ENCODE measurements at places on chromosomes 6 and 20. TPM values are rescaled to one million over a fixed set of nuclear protein-coding genes. Genes with fewer than 3 reads are reported as not detected.
A peak's percentile ranks its signal among the peaks of the same experiment; 100 is the strongest.

The SLC17A1 gene
- total RNA-seq = 6.5 TPM

The XKR7 gene
- total RNA-seq = 0.48 TPM

The LAMP5 gene
- total RNA-seq = not detected

The C6orf118 gene
- total RNA-seq = 1.9 TPM

The TFAP2B gene
- total RNA-seq = 1.4 TPM

The SLC22A2 gene
- total RNA-seq = 1.9 TPM

The IL17A gene
- total RNA-seq = 2.4 TPM

GRCh38 chr20:40686893-40687292 is 2.1 kb downstream of the MAFB start:
- no peak for DNase-seq

DNA sequence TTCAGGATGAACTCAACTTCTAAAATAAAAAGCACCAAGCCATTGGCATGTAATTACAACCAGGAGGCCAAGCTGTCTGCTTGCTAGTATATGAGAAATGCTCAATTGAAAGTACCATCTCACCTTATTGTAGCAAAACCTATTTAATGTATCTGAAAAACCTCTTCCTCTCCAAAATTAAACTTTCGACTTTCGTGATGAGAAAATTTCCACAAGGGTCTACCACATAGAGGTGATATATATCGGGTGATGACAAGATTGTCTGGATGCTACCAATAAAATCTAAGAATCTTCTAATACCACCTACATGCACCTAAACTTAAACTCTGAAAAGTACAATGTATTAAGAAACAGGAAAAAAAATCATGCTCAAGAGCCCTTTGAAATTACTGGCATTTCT is 74.2 kb downstream of the ATXN1 start:
- DNase-seq = no peak

GRCh38 chr20:60100780-60101179 is 142.6 kb downstream of the CDH26 start:
- DNase-seq = no peak

GRCh38 chr20:36319356-36320260 is 13.5 kb downstream of the DLGAP4 start:
- DNase-seq = no peak

DNA sequence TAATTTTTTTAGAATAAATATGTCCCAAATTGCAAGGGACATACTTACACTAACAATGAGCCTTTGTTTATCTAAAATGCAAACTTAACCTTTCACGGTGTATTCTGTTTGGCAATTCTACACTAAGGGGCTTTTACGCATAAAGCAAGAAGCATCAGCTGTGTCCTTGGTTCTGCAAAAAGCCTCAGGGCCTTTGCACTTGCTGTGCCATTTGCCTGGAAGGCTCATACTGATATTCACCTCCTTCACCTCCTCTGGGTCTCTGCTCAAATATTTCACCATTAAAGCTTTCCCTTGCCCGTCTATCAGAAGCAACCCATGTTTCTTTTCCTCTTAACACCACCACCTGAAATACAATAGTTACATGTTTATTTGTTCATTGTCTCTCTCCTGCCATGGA is 8.9 kb upstream of the BMP7 start:
- no peak for DNase-seq

GRCh38 chr6:20791074-20791473 is 256.8 kb downstream of the CDKAL1 start:
- no peak for DNase-seq

DNA sequence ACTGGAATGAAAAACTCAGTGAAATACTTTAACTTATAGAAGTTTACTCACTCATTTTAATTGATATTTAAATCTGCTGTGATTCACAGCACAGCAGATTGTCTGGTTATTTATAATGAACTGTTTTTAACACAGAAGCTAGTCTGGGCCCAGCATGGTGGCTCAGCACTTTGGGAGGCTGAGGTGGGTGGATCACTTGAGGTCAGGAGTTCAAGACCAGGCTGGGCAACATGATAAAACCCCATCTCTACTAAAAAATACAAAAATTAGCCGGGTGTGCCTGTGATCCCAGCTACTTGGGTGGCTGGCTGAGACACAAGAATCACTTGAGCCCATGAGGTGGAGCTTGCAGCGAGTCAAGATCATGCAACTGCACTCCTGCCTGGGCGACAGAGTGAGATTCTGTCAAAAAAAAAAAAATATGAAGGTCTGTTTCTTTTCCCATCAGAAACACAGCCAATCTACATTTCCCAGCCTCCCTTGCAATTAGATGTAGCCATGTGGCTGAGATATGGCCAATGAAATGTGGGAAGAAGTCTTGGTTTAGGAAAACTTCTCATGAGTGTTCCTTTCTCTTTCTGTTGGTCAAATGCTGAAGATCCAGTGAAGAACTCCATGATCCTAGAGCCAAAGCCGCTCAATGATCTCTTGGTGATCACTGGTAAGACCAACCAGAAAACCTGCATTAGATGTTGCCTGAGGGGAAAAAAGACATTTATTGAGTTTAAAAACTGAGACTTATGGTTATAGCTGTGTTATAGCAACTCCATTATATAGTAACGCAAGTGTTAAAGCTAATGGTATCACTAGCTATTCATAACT is 31.3 kb upstream of the BTN3A2 start:
- DNase-seq = no peak

DNA sequence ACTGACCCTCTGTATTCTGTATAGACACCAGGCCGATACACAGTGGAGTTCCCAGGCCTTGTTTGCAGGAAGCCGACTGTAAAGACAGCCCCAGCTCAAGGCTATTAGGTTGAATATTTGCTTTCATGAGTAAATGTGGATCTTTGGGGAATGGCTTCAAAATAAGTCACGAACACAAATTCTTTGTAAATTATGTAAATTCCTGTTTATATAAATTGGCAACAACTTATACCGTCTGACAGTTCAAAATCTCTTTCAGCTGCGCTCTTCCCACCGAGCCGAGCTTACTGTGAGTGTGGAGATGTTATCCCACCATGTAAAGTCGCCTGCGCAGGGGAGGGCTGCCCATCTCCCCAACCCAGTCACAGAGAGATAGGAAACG is 24.7 kb downstream of the EDN3 start:
- no peak for DNase-seq

- no peak for DNase-seq
Observed at GRCh38 chr6:170504479-170504878, 48.6 kb downstream of the PSMB1 start.

DNA sequence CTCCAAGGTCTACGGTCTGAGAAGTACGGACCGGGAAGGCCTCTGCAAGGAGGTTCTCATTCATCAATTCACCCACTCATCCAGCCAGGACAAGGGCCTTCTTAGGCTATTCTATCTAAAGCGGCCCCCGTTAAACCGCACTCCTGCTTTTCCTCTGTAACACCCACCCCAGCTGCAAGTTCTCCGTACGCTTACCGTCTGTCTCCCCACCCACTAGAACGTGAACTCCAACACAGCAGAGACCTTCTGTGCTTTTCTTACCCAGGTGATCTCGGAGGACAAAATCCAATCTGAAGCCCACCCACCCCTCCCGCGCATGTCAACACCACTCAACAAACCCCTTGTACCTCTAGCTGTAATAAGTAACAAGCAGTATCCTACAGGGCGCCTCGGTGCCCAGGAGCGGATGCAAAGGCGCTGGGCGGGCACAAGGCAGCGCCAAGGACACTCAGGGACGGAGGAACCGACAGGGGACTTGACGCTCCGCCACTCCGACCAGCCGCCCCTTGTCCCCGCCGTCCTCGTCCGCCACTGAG is 351 bp downstream of the AURKA start:
- DNase-seq = no peak

- peak; percentile 18 for DNase-seq
Observed at GRCh38 chr6:47674673-47675072, 23.7 kb upstream of the ADGRF4 start.

- DNase-seq = no peak
Observed at GRCh38 chr6:28720357-28721231, 194.9 kb downstream of the GPX5 start.

DNA sequence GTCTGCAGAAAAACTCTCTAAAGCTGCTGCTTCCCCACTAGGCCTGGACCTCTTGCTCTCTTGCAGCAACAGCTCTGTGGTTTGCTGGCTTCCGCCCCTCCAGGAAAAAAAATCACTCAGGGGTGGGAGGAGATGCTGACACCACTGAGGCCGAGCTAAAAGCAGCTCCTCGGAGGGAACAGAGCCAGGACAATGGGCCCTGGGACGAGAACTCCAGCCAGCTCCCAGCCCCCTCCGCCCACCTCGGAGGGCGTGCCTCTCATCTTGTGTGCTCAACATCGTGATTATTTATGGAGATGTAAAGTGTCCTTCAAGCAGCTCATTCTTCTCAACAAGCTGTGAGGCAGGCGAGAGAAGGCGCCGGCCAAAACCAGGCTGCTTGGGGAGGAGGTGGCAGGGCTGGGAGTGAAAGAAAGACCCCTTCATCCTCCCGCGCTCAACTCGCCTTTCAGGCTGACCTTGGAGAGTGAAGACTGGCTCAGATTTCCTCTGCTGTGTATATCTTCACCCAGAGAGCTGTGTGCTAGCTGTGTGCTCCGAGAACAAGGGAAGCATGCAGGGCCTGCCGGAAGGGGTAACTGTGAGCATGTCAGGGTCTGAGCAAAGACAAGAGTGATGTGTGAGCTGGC is 53.5 kb upstream of the LRFN2 start:
- DNase-seq = peak; percentile 56

- no peak for DNase-seq
Observed at GRCh38 chr6:157228426-157229131, 94.7 kb downstream of the TMEM242 start.

DNA sequence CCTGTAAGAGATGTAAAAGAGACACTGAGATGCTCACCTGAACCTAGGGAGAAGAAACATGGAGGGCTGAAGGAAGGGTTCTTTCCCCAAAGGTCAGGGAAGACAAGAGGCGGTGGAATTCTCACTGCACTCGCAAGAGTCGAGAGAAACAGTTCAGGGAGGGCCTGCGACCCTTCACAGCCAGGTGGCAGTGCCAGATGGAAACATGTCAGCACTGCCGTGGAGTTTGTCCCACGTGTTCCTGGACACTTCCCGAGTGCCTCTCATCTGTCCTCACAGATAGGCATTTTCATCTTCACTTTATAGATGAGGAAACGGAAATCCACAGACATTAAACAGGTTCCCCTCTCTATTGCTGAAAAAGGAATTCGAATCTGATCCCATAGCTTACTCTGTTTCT is 70.4 kb upstream of the SYNJ2 start:
- no peak for DNase-seq

- DNase-seq = no peak
Observed at GRCh38 chr20:64191002-64191401, 26.8 kb downstream of the MYT1 start.
